Astrocyte (in vitro differentiated cells and primary cell): ENCODE measurements at places on chromosomes 12 and 14. TPM values are rescaled to one million over a fixed set of nuclear protein-coding genes. Genes with fewer than 3 reads are reported as not detected.

DNA sequence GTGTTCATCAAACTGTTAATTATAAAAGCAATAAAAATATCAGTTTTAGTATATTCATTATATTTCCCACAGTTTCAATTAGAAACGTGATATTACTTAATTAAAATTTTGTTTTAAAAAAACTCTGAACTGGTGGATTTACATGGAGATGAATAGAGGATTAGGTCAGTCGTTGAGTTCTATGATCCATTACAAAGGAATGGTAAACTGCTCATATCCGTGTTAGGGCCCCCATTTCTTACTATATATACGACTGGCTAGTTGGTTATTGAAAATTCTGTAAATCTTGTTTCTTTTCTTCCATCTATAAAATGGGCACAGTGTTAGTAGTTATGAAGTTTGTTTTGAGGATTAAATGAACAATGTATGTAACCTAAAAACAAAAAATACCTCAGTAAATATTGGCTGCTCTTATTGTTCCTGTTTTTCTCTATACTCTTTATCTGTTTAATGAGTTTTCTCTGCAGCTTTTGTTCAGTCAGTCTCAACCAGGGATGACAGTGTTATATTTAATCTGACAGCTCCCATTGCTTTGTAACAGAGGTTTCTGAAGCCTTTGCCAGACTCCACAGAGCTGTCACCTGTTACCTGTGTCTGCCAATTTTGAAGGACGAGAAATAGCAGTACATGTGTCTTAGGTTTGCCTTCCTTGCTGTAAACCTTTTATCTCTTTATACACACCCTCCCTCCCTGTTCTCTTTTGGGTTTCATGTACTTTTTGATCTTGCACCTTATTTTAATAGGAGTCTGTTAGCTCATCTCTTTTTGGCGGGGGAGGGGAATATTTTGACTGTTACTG lies 41.5 kb downstream of the FRS2 start:
- no peak for DNase-seq

- peak; percentile 12 for DNase-seq
Observed at GRCh38 chr12:25293653-25294052, 42.9 kb upstream of the KRAS start.

DNA sequence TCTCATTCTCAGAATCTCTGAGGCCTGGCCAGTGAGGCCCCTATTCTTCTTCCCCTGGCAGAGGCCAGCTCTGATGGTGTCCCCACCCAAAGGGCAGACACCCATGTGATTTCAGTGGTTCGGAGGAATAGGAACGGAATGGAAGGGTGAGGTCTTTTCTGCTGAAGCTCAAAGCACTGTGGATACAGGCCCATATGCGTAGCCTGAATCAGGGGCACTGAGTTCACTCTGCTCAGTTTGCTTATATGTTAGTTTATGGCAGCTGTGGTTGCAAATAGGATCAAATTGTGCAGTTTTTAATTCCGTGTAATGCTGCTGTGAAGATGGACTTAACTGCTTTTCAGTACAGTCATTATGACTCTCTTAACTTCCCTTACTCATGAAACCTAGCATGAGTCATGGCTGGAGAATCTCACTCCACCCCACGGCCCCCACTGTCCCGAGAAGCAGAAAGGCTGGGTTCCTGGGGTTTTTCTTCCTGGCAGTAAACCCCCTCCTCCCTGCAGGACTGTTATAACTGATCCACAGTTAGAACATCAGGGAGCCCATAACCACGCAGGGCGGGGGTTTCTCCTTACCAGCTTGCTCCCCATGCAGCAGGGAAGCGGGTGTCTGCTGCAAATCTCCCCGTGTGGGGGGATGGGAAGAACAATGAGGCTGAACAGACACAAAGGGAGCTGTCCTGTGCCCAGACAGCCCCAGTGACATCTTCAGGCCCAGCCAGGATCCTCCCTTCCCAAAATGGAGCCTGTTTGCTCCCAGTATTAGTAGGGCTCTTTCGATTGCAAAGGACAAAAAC lies 122.7 kb downstream of the SLC38A6 start:
- DNase-seq, result peak; percentile 99

DNA sequence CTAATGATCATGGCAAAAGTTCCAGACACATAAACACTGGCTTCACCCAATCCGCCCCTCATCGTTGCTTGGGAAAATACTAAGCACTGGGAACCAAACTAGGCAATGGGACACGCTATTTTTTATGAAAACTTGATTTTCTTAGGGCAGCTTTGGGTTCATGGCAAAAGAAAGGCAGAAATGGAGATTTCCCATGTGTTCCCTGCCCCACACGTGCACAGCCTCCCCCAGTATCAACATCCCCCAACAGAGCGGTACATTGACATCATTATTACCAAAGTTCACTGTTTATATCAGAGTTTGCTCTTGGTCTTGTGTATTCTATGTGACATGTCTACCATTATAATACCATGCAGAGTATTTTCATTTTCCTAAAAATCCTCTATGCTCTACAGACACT lies 71.0 kb downstream of the DBX2 start:
- DNase-seq, result no peak

DNA sequence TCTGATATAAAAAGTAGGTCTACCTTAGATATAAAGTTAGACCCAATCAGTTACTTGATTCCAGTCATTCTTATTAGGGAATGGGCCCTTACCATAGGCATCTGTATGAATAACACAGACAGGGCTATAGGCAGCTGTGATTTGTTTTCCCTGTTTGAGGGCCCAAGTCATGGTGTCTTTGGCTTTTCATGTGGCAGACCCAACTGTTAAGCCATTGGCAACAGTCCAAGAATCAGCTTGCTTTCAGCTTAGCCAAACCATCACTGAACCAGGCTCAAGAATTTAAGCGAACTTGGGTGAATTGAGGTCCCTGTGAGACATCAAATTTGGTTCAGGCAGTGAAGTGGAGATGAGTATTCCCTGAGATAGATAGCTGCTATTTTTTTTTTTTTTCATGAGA lies 111.2 kb downstream of the LRRIQ1 start:
- no peak for DNase-seq

- no peak for DNase-seq
Observed at GRCh38 chr14:101230851-101231550, 327.5 kb upstream of the RTL1 start.

DNA sequence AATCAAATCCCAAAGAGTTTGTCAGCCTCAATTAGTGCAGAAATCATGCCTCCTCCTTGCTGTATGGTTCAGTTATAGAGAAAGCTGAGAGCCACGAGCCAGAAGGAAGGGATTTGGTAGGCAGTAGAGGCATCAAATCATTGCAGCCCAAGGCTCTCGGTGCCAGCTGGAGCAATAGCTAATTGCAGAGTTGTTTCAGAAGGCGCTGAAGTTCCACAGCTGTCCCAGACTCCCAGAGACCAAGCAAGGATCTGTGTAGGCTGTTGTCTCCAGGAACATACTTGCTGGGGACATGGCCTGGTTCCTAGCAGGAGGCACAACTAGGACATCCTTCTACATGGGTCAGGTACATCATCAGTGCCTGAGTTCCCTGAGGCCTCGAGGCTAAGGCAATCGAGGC lies 80.4 kb upstream of the WSCD2 start:
- DNase-seq, result no peak

GRCh38 chr14:77579065-77579464 lies 37.4 kb downstream of the SPTLC2 start:
- DNase-seq, result no peak

- no peak for DNase-seq
Observed at GRCh38 chr12:105455261-105455660, 124.8 kb downstream of the C12orf75 start.

DNA sequence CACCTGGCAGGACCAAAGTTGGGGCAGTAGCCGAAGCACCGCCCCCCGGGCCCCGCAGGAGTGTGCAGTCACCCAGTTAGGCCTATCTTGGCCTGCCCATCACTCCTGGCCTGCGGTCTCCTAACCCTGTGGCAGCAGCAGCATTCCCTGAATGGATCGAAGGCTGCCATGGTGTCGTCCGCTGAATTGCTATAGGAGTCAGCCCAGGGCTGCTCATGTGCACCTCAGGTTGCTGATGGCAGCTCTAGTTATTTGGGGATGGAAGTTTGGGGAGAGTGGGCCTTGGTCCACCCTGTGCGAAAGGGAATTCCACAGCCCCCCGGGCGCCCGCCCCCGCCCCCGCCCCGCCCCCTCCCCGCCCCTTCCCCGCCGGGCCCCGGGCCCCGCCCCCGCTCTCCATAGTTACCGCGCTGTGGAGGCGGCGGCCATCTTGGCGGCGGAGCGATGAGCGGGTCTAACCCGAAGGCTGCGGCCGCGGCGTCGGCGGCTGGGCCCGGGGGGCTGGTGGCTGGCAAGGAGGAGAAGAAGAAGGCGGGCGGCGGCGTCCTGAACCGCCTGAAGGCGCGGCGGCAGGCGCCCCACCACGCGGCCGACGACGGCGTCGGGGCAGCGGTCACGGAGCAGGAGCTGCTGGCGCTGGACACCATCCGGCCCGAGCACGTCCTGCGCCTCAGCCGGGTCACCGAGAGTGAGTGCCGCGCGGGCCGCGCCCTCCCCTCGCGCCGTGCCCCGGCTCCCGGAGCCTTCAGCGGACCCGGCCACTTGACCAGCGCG lies at the start of gene UNC119B:
Gene UNC119B (plus strand): TSS at position 428 of the 774 bp plus-strand sequence. CDS start 17 bp downstream, at position 445.
- peak; percentile 50 for DNase-seq

DNA sequence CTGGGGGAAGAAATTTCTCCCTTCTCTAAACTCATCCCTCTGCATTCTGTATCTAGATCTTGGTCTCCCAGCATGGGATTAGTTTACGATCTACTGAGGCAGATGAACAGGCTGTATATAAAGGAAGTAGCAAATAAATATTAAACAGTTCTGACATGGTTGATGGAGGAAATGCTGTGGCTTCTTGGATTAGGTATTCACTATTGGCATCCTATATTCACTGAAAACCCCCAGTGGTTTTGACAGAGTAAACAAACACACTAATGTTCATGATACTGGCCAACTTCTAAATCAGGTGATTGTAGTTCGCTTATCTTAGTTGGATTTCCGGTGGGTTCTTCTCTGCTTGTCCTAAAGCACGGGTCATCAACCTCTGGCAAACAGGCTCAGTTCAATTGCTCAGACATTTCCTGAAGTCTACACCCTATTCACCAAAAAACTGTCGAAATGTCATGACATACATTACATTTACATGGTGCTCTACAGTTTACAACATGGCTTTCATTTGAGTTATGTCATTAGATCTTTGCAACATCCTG lies 433.9 kb downstream of the EGLN3 start:
- DNase-seq, result no peak

DNA sequence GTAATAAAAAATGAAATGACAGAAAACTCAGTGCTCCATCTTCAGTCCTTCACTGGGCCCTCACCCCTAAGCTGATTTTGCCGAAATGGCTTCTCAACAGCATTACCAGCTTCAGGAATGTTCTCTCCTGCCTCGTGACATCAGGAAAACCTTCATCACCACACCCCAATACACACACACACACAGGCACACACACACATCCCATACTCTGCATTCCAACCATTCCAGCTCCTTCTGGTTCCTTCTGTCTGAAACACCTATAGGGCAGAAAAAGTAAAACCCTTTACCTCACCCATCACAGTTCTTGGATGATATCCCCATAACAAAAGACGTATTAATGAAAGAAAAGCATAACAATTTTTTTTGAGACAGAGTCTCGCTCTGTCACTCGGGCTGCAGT lies 75.9 kb downstream of the CCDC60 start:
- DNase-seq, result no peak

DNA sequence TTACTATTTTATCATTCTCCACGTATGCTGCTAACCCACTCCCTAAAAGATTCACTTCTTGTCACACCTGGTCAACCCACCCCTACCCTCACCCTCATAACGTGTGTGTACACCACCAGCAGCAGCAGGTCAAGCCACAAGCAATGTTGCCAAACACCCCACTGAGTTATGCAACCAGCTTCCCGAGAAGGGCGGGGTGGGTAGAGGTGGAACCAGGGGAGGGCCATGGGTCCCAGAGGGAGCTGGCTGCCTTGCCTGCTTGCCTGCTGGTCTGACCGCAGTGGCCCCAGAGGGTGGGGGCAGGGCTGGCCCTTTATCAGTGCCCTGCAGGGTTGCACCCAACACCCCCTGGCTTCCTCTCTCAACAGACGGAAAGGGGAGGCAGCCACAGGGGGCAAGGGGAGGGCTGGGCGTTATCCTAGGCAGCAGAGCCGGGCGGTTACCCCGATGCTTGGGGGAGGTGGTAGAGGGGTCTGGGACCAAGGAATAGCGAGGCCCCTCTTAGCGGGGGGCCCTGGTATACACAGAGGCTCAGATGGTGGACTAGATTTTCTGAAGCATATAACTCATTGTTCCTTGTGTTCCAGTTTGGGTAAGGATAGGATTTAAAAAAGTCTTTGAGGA lies 3.5 kb upstream of the NFE2 start:
- peak; percentile 49 for DNase-seq

DNA sequence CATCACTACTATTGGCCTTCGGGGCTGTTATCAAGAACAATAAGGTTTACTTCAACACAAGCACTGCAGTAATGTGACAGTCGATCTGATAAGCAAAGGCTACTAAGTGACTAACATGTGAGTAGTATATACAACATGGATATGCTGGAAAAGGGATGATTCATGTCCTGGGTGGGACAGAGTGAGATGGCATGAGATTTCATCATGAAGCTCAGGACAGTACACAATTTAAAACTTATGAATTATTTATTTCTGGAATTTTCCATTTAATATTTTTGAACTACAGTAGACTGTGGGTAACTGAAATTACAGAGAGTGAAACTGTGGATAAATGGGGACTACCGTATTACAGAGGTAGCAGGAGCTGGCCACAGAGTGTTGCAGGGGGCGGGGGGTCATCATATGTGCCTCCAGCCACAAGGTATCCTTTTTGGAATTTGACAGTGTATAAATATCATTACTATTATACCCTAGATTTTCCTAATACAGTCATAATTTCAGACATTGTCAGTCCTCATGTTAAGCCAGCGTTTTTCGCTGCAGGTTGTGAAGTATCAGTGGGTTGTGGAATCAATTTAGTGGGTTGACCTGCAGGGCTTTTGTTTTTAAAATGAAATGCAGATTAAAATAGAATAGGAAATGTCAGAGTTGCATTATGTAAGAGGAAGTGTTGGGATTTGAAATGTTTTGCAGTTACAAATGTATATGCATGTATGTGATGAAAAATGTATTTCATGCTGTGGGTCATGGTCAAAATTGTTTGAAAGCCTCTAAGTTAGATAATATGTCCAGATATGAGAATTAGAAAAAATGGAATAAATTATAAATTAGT lies 148.0 kb upstream of the NUDT4 start:
- DNase-seq, result peak; percentile 91

- DNase-seq, result no peak
Observed at GRCh38 chr12:69630191-69630590, 19.5 kb upstream of the LRRC10 start.

GRCh38 chr12:113239288-113239771 lies 18.1 kb downstream of the TPCN1 start:
- DNase-seq, result no peak

RAB15 gene
- total RNA-seq, result 32.1 and 36.3 TPM in 2 replicates

B4GALNT3 gene
- 3.6 and 4.6 TPM in 2 replicates for total RNA-seq

SLC6A12 gene
- total RNA-seq, result 2.6 and 3.0 TPM in 2 replicates

KCNC2 gene
- not detected in 2 replicates for total RNA-seq

FOXG1 gene
- 0.07 and 0.18 TPM in 2 replicates for total RNA-seq

RBMS2 gene
- total RNA-seq, result 88.3 and 111 TPM in 2 replicates

IL25 gene
- total RNA-seq, result not detected in 2 replicates

ACRBP gene
- total RNA-seq, result 0.54 and 0.60 TPM in 2 replicates

MYO1H gene
- total RNA-seq, result not detected in 2 replicates

NPAS3 gene
- 2.2 and 2.6 TPM in 2 replicates for total RNA-seq

ELK3 gene
- 54.8 and 62.7 TPM in 2 replicates for total RNA-seq

FITM1 gene
- total RNA-seq, result 0.25 TPM in 1 of 2 replicates, not detected in the other

CACNA1C gene
- 1.5 and 2.1 TPM in 2 replicates for total RNA-seq
